ENCODE measurements at places on chromosomes 6 and 20. TPM values are rescaled to one million over a fixed set of nuclear protein-coding genes. Genes with fewer than 3 reads are reported as not detected.

Gene TMEM239
- not detected for total RNA-seq

Gene IPCEF1
- total RNA-seq = 1.8 TPM

GRCh38 chr6:170093276-170093657 is 197.6 kb downstream of the DLL1 start:
- DNase-seq = peak; percentile 11

DNA sequence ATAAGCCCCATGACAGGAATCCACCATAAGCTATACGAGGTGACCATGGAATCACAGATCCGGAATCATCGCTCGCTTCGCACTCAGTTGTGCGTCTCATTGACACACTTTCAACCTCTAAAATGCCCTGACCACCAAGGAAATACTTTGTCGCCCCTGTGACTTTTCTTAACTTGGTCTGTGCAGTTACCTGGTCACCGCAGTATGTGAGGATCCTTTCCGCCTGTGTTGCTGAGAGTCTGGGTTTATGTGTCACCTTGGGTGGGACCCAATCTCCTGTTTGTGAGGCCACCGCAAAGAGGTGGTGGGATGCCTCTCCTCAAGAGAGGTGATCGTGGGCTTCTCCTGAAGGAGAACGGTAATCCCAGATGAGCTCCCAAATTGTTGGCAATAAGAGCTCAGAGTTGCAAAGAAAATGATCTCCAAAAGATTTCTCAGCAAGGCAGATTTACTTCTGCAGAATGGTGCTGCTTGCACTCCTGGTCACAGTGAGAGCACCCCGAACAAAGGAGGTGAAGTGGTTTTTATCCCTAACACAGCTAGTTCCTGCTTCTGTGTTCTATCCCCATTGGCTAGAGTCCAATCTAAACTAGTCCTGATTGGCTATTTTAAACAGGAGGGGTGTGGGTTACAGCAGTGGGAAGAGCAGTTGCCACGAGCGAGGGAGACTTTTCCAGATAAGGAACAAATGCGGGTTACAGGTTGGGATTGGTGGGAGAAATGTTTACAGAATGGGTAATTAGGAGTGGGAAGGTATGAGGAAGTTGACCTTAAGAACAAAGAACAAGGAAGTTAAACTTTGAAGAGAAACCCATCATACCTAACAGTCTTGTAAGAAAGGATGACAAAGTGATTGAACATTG is 9.1 kb upstream of the ZNFX1 start:
- no peak for DNase-seq

DNA sequence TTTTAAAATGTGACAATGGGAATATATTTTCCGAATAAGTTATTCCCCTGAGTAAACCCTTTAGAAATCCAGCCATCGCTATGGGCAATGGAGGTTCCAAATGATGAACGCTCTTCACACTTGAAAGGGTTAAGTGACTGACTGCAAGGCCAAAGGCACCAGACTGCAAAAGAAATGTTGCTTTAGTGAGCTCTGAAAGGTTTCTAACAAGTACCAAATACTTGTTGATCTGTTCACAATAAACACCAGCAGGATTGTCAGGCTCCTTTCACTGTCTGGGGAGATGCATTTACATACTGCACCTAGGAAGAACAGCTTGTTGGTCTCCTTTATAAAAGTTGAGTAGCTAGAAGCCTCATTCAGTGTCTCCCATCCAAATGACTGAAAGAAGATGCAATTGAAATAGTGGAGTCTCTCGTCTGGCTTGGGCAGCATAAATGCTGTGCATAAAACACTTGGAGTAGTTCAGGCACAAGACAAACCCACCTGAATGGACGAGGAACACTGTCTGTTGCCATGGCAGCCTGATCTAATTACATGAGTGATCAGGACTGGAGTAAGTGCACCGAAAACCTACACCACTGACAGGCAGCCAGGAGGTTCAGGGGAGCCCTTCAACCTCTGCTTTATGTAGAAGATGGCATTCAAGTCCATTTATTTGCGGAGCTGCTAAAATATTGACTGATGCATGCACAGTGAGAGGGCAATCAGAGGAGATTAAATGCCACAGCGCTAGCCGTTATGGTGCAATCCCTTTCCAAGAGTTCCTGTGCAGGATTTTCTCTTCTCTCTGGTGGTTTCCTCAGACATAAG is 2.9 kb downstream of the ATXN1 start:
- no peak for DNase-seq

GRCh38 chr20:44209686-44210405 is 725 bp downstream of the OSER1 start:
- DNase-seq = no peak

- no peak for DNase-seq
Observed at GRCh38 chr6:126063512-126064146, 77.3 kb downstream of the TRMT11 start.

GRCh38 chr6:42659806-42660205 is 62.6 kb downstream of the PRPH2 start:
- no peak for DNase-seq

- no peak for DNase-seq
Observed at GRCh38 chr20:818001-818664, 15.4 kb upstream of the FAM110A start.

All from activated B cell treated with CpG ODN at 0.5 μM for 24 hours (primary cell).